ENCODE measurements at places on chromosomes 4 and X.
A peak's percentile ranks its signal among the peaks of the same experiment; 100 is the strongest.

- DNase-seq, result no peak
Measured at GRCh38 chr4:1502976-1503375, 96.7 kb upstream of the NKX1-1 start.

DNA sequence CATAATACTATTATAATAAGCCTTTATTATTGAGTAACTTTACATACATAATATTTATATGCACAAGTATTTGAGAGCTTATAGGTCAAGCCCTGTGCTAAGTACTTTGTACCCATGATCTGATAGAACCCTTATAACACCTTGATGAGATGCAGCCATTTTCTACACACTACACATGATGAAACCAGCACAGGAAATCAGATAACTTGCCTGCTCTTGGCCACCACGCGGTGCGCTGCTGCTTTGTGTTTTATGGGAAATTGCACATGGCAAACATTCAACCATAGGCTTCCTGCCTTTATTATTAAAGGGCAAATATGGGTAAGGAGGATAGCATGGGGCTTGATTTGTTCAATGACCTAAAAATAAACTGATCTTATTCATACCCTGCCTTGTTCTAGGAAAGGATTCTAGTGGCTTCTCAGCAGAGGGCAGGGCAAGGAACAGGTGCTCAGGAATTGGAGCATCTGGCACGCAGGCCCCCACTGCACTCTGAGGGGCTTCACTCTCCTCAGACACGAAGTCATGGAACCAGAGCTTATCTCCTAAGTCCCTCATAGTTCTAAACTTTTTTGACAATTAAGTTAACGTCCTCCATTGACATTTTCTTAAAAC, 31.6 kb upstream of the NAP1L5 start:
- DNase-seq, result no peak

DNA sequence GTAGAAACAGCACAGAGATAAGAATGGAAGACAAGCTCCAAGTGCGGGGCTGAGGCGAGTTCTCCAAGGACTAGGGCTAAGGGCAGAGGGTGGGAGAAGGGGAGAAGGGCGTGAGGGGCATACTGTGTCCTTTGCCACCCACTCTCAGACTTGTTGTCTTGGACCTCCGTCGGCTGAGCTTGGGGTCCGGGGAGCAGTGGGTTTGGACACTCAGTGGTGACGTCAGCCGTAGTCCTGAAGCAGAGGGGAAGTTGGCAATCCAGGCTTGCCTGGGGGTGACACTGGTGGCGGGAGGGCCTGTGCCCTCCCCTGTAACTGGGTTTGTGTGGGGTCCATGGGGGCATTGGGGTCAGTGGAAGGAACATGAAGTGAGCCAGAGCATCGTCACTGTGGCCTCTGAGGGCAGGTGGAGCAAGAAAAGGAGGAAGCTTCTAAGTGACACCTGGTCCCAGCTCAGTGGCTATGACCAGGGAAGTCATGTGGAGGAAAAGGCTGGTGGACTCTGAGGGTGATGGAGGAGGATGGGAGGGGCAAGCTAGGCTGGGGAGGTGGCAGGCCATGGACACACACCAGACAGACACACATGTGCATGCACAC, 17.6 kb downstream of the CD99 start:
- no peak for DNase-seq

GRCh38 chr4:47526281-47526680, 41.2 kb downstream of the ATP10D start:
- DNase-seq, result no peak

DNA sequence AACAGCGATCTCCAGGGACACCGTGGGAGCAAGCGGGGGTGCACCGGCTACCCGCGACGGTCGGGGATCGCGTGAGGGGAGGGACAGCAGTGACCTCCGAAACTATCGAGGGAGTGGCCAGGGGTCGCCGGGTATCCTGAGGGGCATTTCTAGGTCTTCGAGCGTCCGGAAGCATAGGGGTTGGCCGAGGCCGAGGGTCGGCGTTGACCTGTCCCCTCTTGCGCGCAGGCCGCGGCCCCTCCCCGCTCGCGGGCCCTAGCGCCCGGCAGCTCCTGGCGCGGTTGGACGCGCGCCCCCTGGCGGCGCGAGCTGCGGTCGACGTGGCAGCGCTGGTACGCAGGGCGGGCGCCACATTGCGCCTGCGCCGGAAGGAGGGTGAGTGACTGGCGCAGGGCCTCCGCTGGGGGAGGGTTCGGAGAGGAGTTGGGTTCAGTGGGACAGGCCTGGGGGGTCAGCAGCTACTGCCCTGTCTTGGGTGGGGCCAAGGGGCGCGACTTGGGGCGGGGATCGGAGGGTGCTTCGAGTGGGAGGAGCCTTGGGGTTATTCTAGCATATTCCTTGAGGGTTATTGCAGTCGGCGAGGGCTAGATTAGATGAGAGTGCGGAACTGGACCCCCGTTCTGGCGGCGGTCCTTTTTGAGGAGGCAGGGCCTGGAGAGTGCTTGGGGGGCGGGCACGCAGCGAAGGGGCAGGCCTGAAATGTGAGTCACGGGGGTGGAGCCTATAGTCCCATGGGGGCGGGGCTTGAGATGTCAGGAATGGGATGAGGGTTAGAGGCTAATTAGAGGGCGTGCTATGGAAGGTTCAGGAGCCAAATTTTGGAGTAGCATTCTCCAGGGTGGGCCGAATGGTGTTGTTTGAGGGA, 1.2 kb downstream of the MAGIX start:
- peak; percentile 75 for DNase-seq

- DNase-seq, result no peak
Measured at GRCh38 chrX:129565046-129565650, 25.1 kb downstream of the OCRL start.

DNA sequence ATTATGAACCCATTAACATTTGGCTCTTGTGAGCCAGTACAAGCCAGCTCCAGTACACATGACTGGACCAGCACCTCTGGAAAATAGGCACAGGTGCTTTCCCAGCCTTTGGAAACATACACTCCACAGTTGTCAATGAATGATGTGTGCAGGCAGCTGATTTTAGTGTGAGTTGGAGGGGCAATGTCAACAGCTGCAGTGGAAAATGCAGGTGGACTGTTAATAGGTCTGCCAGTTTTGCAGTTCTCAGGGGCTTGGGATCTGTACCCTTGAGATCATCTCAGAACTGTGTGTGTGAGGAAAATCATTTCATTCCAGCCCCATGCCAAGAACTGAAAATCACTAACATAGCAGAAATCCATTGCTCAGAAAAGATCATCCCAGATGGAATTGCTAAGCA, 81.7 kb upstream of the CHRDL1 start:
- no peak for DNase-seq

GRCh38 chr4:173930329-173930967, 353.0 kb downstream of the FBXO8 start:
- no peak for DNase-seq

DNA sequence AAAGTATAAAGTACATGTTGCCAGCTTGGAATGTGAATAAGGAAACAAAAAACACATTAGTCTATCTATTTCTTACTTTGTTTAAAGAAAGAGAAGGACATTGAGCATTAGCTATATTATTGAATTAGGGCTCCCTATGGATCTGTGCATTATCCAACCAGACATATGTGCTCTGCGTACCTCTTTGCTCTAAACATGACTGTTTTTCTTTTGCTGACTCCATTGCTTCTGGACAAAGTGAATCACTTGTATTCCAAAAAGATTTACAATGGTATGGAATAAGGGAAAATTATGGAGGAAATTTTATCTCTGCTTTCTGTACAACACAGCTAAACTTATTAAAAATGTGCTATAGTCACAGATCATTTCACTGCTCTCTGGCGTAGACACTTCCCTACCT, 727.8 kb upstream of the LCORL start:
- DNase-seq, result no peak

DNA sequence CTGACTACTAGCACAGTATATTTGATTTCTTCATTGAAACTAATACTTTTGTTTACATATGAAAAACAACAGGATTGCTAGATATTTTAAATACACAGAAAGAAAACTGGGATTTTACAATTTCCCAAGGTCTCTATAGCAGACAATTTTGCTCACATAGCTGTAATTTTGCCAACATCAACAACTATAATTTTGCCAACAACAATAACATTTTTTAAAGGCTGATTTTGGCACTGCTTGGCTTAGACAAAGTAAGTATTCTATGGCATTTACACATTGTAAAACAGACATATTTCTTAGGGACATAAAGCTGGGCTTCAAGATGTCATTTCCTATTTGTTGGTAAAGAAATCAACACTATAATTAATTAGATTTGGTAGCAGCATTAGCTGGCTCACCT, 922.1 kb downstream of the RAB28 start:
- no peak for DNase-seq

- DNase-seq, result no peak
Measured at GRCh38 chrX:31374786-31375185, 302.9 kb upstream of the FTHL17 start.

- DNase-seq, result no peak
Measured at GRCh38 chrX:106959901-106960300, 39.7 kb downstream of the CLDN2 start.

DNA sequence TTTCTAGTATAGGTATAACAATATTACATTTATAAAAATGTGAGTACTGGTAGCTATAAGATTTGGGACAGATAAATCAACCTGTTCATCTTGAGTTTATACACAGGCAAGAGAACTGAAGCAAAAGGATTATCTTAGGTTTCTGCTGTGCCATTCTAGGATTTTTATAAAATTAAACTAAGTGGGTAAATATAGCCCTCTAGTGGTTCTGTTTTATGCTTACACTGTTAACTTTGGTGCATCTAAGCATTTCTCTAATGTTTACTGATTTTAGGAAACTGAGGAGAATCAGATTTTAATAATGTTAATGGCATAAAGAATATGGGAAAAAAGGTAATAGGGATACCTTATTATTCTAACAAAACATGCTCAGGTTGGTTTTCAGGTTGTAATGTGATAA, 1.1 kb upstream of the RRH start:
- no peak for DNase-seq

DNA sequence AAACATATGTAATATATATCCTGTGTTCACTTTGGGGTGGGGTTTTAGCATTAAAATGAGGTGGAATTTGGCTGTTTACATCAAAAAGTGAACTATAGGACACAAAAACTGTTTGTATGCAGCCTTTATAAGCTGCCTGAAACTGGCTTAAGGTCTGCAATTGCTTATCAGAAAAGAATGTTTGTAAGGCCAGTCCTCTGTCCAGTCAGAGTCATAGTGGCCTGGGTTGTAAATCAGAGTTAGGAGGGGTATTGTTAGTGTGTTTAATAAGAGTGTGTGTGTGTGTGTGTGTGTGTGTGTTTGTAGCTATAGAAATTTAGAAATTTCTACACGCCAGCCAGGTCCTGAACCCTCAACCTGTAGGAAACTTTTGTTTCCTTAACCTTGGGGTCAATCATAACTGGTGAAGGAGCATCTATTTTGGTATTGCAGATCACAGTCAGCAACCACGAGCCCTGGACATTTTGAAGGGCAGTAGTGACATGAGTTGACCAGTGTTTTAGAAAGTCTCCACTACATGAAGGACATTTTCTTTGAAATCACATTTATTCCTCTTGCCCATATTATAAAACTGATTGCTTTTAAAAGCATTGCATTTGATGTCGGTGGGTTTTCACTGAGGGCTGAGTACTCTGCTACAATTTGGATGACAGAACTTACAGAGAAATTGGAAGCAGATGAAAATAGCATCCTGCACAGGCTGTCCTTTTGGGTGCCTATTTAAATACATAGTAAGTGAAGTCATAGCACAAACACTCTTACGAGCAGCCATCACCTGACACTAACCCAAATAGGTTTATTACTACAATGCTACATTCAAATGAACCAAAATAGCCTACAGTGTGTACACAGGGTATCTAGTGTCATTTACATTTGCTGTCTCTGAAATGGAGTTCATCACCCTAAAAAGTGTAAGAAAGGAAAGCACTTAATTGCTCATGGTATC, 11.2 kb upstream of the TMEM154 start:
- DNase-seq, result no peak

DNA sequence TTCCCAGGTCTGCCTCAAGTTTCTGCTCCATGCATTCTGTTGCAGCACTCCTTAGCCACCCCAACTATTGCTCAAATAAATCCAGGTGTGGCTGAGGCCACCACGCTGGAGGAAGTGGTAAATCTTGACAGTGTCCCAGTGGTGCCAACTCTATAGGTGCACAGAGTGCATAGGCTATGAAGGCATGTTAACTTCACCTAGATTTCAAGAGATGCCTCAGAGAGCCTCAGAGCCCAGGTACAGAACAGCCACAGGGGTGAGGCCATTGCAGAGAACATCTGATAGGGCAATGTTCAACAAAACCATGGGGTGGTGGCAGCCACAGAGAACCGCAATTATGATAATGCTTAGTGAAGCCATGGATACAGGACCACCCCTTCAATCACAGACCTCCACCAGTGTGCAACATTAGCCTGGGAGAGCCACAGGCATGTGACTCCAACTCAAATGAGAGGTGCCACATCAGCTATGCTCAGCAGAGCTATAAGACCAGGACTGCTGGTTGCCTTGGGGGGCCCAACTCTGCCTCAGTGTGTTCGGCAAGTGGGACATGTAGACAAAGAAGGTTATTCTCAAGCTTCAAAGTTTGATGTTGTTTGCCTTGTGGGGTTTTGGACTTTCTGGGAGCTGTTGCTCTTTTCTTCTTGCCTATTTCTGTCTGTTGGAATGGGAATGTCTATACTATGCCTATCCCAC, 468.7 kb downstream of the ANKRD50 start:
- no peak for DNase-seq

- DNase-seq, result no peak
Measured at GRCh38 chr4:94364527-94364926, 21.9 kb upstream of the HPGDS start.

DNA sequence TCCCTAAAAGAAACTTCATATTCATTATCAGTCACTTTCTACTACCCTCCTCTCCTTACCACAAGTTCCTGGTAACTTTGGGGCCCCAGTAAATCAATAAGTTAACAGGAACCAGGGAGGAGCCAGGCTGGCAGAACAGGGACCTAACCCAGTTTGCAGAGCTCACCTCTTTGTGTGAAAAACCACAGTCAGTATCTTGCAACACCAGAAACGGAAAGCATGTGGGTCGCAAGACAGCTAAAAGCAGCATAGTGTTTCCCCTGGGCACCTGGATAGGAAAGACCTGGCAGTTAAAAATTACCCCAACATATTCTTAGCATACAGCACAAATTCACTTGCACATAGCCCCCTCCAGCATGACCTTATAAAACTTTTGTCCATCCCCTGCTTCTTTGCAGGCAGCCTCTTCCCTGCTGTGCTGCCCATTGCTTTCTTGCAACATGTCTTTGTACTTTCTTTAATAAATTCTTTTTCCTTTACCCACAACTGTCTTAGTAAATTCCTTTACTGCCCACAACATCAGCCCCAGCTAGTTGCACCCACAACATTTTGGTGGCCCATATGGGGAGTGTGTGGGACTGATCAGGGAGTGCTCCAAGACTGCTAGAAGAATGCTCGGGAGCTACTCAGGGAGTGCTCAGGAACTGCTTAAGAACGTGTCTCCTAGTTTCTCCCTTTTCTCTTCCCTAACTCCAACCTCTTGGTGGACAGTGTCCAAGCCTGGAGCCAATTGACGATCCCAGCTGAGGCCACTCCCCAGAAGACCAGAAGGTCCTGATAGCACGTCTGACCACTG, 83.4 kb downstream of the MSN start:
- peak; percentile 7 for DNase-seq

Measured in activated effector memory CD4-positive, alpha-beta T cell treated with Interleukin-2 at 50 U/mL for 16 hours (primary cell).